Kidney (tissue), 22 donors: ENCODE measurements at places on chromosomes 5 and 9. TPM values are rescaled to one million over a fixed set of nuclear protein-coding genes. Genes with fewer than 3 reads are reported as not detected.
A peak's percentile ranks its signal among the peaks of the same experiment; 100 is the strongest.

Gene MTAP
- 42.4 TPM for total RNA-seq

Gene N4BP3
- total RNA-seq: 5.6 TPM

Gene ENG
- total RNA-seq: 135 TPM

- H3K27me3 ChIP-seq: no peaks in the 10 kb centered on the region
- H3K4me3 ChIP-seq: no peak overlapping the region
- H3K4me1 ChIP-seq: no peaks in the 10 kb centered on the region
These were observed 21.5 kb downstream of the DCANP1 start for GRCh38 chr5:135425641-135426040.

- H3K4me1 ChIP-seq: no peaks in the 10 kb centered on the region
- no peaks in the 10 kb centered on the region for H3K36me3 ChIP-seq
- no peak for DNase-seq
- no peak overlapping the region for H3K4me3 ChIP-seq
- H3K27ac ChIP-seq: no peak overlapping the region
These were observed 69.2 kb upstream of the FCN1 start for GRCh38 chr9:134986957-134987356.

Gene SEC24A
- total RNA-seq: 21.2 TPM

Gene SAXO1
- total RNA-seq: 0.35 TPM

Gene GFPT2
- 15.9 TPM for total RNA-seq

Gene CEL
- total RNA-seq: 1.0 TPM

Gene LRRC19
- 14.8 TPM for total RNA-seq

Gene PFDN1
- total RNA-seq: 48.9 TPM

GRCh38 chr5:159210210-159210661 is 883 bp upstream of the RNF145 start:
- DNase-seq: peak; percentile 2
- H3K36me3 ChIP-seq: no peaks in the 10 kb centered on the region
- H3K27me3 ChIP-seq: no peaks in the 10 kb centered on the region
- peaks cover 2% of the 10 kb centered on the region for H3K4me1 ChIP-seq
- H3K4me3 ChIP-seq: peak overlapping the region; percentile 83

- no peaks in the 10 kb centered on the region for H3K4me1 ChIP-seq
- no peak overlapping the region for H3K27ac ChIP-seq
- no peaks in the 10 kb centered on the region for H3K27me3 ChIP-seq
- H3K4me3 ChIP-seq: no peak overlapping the region
- DNase-seq: no peak
- H3K36me3 ChIP-seq: no peaks in the 10 kb centered on the region
These were observed 152.7 kb downstream of the CWC27 start for GRCh38 chr5:64921386-64921785.

DNA sequence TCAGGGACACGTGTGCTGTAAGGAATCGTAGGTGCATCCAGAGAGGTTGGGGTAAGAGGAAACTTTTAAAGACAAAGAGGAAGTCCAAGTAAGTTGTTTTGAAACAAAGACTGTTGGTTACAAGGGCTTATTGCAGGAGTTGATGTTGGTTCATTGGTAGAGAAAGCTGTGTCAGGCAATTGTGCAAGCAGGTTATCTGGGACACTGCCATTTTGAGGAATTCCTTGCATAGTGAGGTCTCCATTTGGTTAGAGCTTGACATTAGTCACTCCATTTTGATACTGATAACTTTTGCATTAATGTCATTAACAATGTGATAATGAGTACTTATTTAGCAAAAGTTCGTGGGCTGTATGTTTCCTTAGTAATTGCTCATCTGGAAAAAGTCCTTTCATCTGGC is 24.9 kb downstream of the CNOT6 start:
- H3K4me1 ChIP-seq: peaks cover 6% of the 10 kb centered on the region
- H3K36me3 ChIP-seq: no peaks in the 10 kb centered on the region
- no peak overlapping the region for H3K4me3 ChIP-seq

GRCh38 chr5:149771216-149771980 is 41.3 kb downstream of the PPARGC1B start:
- H3K4me3 ChIP-seq: no peak overlapping the region
- H3K27me3 ChIP-seq: no peaks in the 10 kb centered on the region
- H3K27ac ChIP-seq: no peak overlapping the region
- H3K4me1 ChIP-seq: no peaks in the 10 kb centered on the region
- DNase-seq: no peak

Gene SPINK7
- total RNA-seq: not detected

Gene KCNV2
- total RNA-seq: not detected

Gene SLC34A3
- total RNA-seq: 0.13 TPM

Gene PCDHB2
- total RNA-seq: 2.9 TPM

Gene DAB2IP
- total RNA-seq: 105 TPM

Gene HTR1A
- not detected for total RNA-seq

GRCh38 chr5:179115307-179115706 is 55.1 kb downstream of the ZNF354C start:
- H3K36me3 ChIP-seq: no peaks in the 10 kb centered on the region
- no peak overlapping the region for H3K4me3 ChIP-seq
- no peaks in the 10 kb centered on the region for H3K27me3 ChIP-seq
- DNase-seq: no peak
- no peak overlapping the region for H3K27ac ChIP-seq

Gene LCNL1
- 1.4 TPM for total RNA-seq

Gene PCDHA10
- total RNA-seq: 7.6 TPM

- no peaks in the 10 kb centered on the region for H3K4me1 ChIP-seq
- H3K27ac ChIP-seq: no peak overlapping the region
- H3K36me3 ChIP-seq: no peaks in the 10 kb centered on the region
- H3K4me3 ChIP-seq: no peak overlapping the region
- H3K27me3 ChIP-seq: no peaks in the 10 kb centered on the region
- DNase-seq: no peak
These were observed 8.3 kb downstream of the MVB12B start for GRCh38 chr9:126334721-126335621.

Gene TSSK1B
- total RNA-seq: 0.13 TPM

- no peaks in the 10 kb centered on the region for H3K27me3 ChIP-seq
- H3K27ac ChIP-seq: no peak overlapping the region
These were observed 106.8 kb upstream of the NREP start for GRCh38 chr5:111863801-111864200.

DNA sequence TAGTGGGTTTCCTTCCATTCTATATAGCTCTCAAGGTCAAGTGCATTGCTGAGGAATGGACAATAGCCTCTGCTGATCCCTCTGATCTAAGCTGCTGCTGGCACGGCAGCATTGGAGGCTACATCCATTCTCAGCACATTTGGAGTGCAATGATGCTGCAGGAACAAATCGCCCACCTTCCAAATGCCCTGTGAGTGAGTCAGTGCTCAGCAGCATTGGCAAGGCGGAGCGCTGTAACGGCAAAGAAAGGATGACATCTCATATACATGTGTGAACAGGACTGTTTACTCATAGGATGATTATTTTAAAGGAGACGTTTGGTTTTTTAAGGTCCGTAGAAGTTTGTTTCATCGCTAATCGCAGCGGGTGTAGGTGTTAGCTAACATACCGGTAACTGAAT is 408.7 kb downstream of the ARHGEF28 start:
- H3K27ac ChIP-seq: no peak overlapping the region
- H3K4me3 ChIP-seq: no peak overlapping the region
- DNase-seq: no peak
- no peaks in the 10 kb centered on the region for H3K27me3 ChIP-seq
- H3K4me1 ChIP-seq: no peaks in the 10 kb centered on the region

Gene ATP10B
- 1.4 TPM for total RNA-seq
